ENCODE measurements at places on chromosomes 3 and 15.

DNA sequence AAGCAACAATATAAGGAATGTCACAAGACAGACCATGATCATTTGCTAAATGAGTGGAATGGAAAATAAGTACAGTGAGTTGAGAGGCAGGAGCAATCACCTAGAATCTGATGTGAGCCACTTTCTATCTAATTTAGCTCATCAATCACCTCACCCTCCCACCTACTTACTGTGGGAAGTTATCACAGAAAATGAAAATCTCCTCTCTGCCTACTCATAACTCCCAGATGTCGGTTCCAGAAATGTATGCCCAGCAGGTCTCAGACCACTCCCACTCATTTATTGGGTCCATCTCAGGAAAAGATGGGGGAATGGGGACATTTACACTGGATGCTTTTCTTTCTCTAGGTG lies 270.9 kb downstream of the FHIT start:
- DNase-seq: peak; percentile 35

DNA sequence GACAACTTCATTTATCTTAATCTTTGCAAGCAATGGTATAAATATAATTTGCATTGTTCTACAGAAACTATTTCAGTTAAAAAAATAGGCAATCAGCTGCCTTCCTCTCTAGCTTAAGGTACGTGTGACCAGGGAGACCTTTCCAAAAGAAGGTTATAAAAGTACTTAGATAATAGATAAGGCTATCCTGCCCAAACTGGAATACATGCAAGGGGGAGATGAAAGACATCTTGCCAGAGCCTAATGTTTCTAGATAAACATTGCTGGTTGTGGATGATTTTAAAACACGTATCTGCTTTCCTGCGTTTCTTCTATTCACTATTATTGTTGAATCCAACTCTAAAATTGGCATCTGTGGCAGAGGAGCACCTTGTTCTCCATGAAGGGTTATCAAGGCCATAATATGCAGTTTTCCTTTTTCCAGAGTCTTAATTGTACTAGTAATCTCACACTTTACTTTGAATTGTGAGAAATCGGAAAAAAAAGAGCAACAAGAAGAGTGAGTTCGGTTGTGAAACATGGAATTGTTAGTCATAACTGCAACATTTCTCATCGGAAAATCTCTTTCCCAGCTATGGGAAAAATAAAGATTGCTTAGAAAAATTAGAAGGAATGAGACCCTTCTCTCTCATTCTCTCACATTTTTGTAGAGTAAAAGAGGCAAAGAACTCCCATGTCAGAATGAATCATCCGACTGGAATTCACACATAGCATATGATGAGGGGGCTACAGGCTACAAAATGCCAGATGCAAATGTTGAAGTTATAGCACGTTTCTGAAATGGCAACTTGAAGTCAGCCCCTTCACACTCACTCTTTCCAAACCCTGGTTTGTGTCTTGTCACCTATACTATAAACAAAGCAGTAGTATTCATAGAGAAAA lies 936.1 kb upstream of the NR2F2 start:
- DNase-seq: no peak

DNA sequence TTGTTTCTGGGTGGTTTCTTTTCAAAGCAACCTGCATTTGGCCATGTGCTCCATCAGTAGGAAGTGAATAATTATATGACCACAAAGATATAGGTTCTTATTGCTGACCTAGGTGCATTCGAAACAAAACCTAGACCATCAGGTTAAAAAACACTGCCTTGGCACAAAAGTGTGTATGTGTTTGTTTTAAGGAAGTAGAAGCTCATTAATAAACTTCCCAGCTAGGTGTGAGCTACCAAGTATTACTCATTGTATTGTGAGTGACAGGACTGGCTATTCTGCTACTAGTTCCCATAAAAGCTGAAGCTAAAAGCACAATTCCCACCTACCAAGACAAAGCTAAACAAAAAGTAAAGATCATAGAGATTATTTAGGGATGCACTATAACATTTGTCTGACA lies 168.2 kb downstream of the TP63 start:
- no peak for DNase-seq

- DNase-seq: no peak
Observed at GRCh38 chr3:49566312-49566711, 12.0 kb downstream of the BSN start.

GRCh38 chr3:193872265-193872753 lies 263.6 kb upstream of the HES1 start:
- DNase-seq: no peak

- DNase-seq: no peak
Observed at GRCh38 chr3:4614070-4614469, 120.9 kb downstream of the ITPR1 start.

GRCh38 chr3:56857178-56857577 lies 55.4 kb upstream of the ARHGEF3 start:
- no peak for DNase-seq

DNA sequence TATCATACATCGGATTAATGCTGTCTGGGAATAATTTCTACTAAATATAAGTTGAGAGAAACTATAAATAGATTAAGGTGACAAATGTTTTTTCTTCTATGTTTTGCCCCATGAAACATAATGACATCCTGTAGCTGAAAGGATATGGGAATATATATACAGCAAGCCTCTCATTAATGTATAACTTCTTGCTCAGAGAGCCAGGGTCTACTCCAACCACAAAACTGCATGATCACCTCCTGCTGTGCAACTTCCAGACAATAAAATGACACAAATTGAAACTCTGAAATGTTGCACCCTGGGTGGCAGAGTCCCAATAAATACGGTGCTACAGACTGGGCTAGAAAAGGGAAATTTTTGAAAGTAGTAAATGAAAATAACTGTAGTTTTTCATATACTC lies 571.9 kb upstream of the CBLB start:
- DNase-seq: no peak

DNA sequence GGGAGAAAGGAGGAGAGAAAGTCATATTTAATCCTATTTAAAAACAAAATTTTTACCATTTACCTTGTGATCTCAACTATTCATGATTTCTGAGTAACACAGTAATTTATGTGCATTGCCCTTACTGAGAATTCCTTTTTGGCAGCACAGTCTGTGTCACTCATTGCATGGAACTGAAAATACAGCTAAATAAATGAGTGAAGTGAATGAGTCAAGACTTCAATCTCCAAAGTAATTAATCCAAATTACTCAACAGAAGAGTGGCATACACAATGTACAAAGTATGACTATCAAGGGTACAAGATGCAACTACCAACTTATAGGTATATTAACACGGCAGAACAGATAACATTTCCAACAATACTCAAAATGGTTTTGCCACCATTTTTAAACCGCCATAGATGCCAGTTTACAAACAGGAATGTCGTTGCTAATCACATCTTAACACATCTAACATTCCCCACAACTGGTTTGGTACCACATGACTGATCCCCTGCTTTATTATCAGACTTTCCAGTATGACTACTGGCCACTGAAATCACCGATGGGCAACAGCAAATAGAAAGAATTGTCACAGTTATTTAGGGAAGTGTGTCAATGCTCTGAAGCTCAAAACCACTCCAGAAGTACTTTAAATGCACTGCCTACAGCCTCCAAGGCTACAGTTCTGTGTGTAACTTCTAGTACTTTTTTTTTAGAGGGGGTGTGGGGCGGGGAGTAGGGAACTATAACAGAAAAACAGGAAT lies 410.4 kb downstream of the SHQ1 start:
- no peak for DNase-seq

- DNase-seq: no peak
Observed at GRCh38 chr15:52102463-52102862, 10.1 kb downstream of the BCL2L10 start.

DNA sequence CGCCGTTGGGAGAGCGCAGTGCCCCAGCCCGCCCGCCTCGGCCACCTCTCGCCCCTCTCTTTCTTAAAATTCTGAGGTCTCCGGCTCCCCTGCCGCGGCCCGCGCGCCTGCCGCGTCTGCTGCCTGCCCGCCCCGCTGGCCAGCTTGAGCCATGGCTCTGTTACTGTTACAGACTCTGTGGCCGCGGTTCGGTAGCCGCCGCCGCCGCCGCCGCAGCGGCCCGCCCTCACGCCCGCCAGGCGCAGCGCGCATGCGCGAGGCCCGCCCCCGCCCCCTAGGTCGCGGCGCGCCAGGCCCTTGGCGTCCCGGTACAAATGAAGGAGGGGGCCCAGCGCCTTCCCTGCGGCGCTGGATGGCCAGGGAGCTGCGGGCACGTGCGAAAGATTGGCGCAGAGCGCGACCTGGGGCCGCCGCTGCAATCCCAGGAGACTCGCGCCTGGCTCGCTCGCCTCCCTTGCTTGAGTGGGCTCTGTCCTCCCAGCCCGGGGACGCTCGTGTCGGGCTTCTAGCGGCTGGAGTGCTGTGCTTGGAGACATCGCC lies at the start of gene ONECUT1:
Gene ONECUT1 (minus strand): TSS at position 168 of the 540 bp plus-strand sequence. CDS start 452 bp downstream, outside the sequence.
- DNase-seq: peak; percentile 34

- DNase-seq: no peak
Observed at GRCh38 chr3:141834292-141834691, 42.2 kb upstream of the ATP1B3 start.

- no peak for DNase-seq
Observed at GRCh38 chr3:106945435-106945834, 431.8 kb upstream of the CCDC54 start.

- no peak for DNase-seq
Observed at GRCh38 chr3:171873580-171873979, 30.4 kb downstream of the TMEM212 start.

DNA sequence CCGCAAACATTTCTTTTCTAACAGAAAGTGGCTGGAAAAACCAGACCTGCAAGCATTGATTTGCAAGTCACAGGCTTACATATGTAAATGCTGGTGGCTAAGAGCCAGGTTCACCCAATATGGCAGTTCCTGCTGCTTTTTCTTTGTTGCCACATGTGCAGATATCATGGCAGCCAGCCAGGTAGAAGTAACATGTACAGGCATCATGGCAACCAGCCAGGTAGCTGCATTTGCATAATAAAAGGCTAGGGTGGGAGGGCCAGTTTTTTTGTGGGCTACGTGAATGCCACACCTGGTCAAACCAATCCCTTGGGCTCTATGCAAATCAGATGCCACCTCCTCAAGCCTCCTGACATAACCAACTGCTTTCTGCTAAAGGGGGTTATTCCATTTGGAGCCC lies 2.8 kb upstream of the SMCO1 start:
- no peak for DNase-seq

DNA sequence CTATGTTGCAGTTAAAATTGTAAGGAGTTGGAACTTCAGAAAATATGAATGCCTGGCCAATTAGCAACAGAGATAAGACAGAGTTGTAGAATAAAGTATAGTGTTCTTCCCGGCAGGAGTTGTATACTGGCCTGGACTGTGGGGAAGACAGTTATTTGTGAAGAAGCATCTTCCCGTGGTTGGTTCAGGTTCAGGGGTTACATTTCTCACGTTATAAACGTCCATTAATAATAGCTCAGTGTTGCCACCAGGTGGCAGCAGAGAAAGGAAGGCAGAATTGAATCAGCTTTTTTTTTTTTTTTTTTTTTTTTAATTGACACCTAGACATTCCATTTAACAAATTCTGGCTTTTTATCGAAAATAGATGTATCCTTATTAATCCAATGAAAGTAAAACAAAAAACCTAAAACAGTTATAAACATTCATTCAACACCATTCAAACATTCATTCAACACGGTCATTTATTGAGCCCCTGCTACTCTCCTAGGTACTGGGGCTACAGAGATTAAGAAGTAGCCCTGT lies 66.4 kb upstream of the NR2E3 start:
- peak; percentile 17 for DNase-seq

DNA sequence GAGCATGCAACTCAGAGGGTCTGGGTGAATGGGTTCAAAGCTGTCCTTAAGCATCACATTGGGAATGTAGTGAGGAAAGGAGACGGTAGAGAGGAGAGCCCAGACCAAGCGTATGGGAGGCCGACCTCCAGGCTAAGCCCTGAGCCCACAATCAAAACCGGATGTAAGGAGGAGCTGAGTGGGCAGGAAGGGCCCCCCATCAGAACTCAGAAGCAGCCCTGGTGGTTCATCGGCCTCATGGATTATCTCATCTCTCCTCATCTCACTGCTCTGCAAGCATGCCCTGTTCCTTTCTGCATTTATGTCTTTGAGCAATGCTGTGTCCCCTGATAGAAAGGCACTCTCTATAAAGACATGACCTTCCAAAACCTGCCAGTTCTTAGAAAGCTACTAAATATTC lies 6.2 kb downstream of the HDC start:
- no peak for DNase-seq

DNA sequence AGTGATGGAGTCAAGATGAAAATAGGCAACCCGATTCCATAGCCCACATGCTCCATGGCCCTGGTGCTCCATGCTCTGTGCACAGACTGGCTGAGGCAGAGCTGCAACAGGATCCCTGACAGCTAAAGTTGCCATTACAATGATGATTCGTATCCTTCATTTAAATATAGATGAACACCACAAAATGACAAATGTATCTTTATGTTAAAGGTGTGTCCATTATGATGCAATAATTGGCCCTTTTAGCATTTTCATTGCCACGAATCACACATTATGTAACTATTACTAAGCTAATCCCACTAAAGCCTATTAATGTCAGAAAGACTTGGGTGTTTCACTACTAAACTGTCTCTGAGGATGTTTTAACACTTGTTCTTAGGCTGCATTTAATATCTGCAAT lies 270.2 kb upstream of the THBS1 start:
- no peak for DNase-seq

DNA sequence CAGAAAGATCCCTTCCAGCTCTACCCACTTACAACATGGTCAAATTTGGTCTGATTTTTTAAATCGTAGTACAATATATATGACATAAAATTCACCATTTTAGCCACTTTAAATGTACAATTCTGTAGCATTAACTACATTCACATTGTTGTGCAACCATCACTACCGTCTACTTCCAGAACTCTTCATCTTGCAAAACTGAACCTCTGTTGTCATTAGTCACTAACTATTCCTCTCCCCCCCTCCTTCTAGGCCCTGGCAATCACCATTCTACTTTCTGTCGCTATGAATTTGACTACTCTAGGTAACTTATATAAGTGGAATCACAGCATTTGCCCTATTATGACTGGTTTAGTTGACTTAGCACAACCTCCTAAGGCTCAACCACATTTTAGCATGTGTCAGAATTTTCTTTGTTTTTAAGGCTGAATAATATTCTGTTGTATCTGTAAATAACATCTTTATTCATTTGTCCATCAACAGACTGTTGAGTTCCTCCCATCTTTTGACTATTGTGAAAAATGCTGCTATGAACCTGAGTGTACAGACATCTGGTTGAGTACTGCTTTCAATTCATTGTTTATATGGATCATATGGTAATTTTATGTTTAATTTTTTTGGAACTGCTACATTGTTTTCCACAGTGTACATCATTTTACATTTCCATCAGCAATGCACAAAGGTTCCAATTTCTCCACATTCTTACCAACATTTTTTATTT lies 35.5 kb upstream of the CCR2 start:
- no peak for DNase-seq

- no peak for DNase-seq
Observed at GRCh38 chr3:187952849-187953248, 201.1 kb upstream of the LPP start.

GRCh38 chr3:57078344-57078634 lies 17.8 kb downstream of the SPATA12 start:
- peak; percentile 39 for DNase-seq

- peak; percentile 33 for DNase-seq
Observed at GRCh38 chr3:73080216-73080966, 18.9 kb downstream of the EBLN2 start.

- no peak for DNase-seq
Observed at GRCh38 chr3:11523572-11524101, 120.1 kb downstream of the VGLL4 start.

GRCh38 chr3:128364808-128365360 lies 101.8 kb downstream of the DNAJB8 start:
- DNase-seq: no peak
